Left ventricle myocardium inferior (tissue), 1 donor: ENCODE measurements at places on chromosomes 12 and 14.
A peak's percentile ranks its signal among the peaks of the same experiment; 100 is the strongest.

DNA sequence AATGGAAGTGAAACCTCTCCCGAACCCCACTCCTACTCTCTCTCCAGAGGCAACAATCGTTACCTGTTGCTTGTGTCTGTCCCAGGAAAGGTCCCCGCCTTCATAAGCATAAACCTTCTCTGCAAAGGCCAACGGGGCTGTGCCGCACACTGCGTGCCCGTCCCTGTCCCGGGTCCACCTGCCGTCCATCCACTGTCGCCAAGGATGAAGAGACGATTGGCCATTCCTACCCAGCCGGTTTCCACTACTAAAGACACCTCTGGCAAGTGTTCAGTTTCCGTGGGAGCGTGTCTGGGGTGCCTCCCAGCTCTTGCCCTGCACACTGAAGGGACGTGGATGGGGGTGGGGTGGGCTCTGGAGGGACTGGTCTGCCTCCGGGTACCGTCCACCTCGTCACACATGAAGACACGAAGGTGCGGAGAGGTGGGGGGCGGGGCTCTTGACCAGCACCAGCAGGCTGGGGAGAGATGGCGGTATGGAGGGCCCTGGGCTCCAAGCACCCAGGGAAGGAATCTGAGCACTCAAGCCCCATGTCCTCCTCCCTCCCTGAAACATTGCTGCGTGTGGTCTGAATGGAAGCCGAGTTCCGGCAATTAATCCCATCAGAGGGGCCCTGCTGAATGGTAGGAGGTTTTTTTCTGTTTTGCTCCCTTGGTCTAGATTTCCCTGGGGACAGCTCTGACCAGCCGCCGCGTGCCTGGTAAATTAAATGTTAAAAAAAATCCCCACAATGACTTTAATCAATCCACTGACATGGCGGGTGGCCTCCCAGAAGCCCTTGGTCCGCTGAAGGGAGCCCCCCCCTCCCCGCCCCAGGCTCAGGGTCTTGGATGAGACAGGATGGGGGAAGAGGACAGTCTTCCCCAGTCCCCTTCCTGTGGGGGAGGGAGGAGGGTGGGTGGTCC, 4.1 kb upstream of the KIF26A start:
- DNase-seq: peak; percentile 11

DNA sequence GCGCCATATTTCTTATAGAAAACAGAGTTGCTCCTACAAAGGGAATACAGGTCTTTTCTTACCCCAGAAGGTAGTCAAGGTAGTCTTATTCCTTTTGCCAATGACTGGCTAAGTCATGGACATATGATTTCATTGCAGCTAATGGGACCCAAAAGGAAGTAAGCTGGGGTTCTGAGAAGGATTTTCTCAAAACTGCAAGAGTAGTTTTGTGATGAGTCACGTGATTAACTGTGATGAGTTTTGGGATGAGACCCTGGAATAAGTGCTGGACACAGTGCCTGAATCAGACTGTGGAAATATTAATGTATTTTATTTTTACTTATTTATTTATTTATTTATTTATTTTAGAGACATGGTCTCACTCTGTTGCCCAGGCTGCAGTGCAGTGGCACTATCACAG, 13.4 kb upstream of the NIN start:
- DNase-seq: no peak

- no peak for DNase-seq
Measured at GRCh38 chr12:133129368-133130037, 571 bp downstream of the ZNF891 start.

DNA sequence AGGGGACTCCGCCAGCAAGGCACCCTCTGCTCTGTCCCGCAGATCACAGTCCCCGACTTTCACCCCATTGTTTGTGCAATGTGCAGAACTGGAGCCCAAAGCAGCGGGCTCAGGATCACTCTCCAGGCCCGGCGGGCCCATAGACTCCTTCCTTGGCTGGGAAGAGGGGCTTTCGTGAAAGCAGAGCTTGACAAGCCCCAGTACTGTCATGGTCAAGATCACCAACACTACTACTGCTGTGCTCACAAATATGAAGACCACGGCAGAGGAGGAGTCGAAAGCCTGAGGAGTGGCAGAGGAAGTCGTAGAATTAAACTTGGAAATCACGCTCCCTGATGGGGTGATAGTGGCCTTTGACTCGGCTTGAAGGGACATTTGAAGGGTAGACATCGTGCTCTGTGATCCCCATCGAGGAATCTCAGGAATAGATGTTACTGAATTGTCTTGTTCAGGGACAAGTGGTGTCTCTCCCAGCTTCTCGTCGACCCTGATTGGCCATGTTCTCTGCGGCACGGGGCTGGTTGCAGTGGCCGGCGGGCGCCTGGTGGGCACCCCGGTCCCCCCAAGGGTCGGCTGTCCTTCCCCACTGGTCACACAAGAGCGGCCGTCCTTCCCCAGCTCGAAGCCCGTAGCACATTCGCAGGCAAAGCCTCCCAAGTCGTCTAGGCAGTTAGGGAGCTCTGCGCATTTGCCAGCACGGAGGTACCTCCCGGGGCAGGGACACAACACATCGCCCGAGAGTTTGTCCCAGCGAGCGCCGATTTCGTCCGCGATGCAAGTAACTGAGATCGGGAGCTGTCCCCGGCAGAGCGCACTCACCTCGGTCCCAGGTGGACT, 1.1 kb downstream of the CLEC14A start:
- peak; percentile 16 for DNase-seq

DNA sequence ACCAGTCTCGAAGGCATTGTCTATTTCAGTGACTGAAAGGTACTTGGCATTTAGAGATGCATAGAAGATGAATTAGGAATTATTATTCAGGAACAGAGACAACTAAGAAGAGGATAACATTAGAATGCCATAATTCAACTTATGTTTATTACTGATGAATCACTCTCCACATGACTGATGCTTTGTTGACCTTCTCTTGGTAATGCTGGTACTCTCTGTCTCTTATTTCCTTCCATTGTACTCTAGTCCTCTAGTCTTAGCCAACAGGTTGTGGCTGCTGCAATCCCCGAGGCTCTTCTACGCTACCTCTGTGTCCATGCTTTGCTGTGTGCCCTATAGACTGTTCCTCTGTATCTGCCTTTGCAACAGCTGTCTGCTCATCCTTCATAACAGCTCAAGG, 652.9 kb downstream of the NRXN3 start:
- DNase-seq: no peak

- no peak for DNase-seq
Measured at GRCh38 chr12:113470871-113471618, 626 bp downstream of the LHX5 start.

DNA sequence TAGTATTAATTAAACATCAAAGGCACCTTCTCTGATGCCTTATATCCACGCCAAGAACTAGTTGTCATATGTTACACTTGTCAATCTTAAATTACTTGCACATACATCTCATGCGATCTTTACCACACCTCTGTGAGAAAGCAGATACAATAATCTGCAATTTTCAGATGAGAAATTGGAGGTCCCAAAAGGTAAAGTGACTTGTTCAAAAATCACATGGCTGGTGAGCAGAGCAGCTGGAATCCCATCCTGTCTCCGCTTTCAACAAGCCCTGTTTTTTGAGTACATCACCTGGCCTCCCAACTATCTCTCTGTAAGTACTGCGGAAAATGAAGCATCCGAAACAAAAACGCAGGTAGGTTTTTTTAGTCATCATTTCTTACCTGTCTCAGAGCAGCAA, 203.4 kb upstream of the FOXN3 start:
- DNase-seq: no peak

GRCh38 chr14:71591231-71591630, 341.0 kb upstream of the RGS6 start:
- DNase-seq: no peak

DNA sequence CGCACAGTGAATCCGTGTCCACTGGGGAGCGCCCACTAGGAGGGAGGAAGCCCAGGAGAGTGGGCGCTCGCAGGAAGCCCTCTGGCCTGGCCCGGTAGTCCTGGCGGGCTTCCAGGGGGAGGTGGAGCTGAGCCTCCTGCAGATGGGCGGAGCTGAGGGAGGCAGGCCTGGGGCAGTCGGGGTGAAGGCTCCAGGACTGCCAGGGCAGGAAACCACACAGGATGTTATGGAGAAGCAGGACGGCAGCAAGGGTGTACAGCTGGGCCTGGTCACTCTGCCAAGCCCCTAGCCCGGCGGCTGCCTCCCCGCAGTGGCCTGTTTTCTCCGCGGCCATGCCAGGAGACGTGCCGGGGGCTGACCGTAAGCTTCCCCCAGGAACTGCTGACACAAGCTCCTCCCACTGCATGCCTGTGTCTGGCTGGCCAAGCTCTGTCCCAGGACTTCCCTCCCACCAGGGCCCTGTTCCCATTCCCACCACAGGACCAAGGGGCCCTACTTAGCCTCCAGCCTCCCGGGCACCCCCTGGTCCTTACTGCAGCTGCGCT, 143.4 kb upstream of the C14orf180 start:
- DNase-seq: peak; percentile 78

DNA sequence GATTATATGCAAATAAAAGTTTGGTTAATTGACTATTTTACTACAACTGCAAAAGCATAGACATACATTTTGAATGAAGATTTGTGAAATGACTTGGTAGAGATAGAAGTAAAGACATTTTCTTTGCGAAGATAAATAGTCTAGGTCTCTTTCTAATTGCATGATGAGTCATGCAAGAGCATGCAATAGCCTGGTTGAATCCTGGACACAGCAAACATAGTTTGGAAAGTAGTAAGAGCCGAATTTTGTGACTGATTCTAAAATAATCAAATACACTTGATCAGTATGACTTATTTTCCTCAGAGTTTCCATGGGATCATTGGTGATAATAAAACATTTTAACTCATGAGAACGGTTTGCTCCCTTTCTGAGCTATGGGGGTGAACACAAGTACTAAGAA, 27.7 kb upstream of the CAND1 start:
- DNase-seq: no peak

DNA sequence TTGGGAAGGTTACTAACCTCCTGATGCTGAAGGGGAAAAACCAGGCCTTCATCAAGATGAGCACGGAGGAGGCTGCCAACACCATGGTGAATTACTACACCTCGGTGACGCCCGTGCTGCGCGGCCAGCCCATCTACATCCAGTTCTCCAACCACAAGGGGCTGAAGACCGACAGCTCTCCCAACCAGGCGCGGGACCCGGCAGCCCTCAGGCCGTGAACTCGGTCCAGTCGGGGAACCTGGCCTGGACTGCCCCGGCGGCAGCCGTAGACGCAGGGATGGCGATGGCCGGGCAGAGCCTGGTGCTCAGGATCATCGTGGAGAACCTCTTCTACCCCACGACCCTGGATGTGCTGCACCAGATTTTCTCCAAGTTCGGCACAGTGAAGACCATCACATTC, 133.0 kb upstream of the FUT8 start:
- DNase-seq: no peak

DNA sequence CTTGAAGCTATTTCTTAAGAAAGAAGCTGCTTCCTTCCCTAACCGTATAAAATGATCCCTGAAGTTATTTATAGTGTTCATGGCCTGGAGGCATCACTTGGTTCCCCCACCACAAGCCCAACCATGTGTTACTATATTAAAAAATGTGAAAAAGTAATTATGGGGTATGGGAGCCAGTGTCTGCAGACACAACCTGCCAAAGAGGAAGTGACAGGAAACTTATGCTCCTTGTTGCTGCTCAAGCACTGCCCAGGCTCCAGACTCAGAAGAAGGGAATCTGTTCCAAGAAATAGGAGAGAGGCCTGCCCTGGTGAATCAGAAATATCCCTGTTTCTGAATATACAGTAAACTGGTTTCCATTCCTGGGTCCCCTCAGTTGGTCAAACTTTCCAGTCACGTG, 217.2 kb upstream of the BMP4 start:
- DNase-seq: no peak

DNA sequence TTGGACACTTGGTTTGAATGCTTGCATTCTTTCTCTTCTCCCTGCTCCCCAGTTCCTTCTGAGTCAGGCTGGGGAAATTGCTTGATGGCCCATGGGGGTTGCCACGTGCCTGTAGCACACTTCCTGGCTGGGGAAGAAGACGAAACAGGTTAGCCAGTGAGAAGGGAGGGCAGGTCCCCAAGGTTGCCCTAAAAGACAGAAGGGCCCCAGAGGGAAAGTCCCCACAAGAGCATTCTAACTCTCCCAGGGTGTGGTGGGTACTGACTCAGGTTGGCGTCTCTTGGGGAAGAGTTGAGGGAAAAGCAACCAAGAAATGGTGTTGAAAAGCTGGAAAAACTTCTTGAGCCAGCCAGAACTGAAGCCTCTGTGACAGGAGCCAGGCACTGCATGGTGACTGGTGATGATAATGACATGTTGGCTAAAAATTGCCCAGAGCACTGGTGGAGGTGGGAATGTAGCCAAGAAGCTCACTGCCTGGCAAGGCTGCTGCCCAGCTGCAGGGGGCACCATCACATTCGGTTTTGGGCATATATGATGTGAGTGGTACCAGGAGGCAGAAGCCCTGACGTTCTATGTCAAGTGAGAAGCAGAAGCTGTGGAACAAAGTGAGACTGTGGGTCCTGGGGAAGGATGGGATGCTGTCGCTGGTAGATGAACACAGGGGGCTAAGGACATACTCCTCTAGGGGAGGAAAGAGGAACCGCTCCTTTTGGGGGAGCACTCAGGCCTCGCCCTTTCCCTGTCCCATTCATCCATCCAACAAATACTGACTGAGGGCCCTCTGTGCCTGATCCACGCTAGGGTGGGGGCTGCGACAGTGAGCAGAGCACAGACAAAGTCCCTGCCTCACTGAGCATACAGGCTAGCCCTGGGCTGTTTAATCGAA, 8.1 kb upstream of the RABGGTA start:
- peak; percentile 48 for DNase-seq

- peak; percentile 86 for DNase-seq
Measured at GRCh38 chr12:38905480-38906351, at the start of gene CPNE8. Gene CPNE8, minus strand, starts transcription at chr12:38905591. Its CDS starts 57 bp downstream, at chr12:38905534.

- DNase-seq: no peak
Measured at GRCh38 chr14:64682843-64683242, 21.4 kb upstream of the PLEKHG3 start.

GRCh38 chr14:103861413-103862392, 14.3 kb upstream of the PPP1R13B start:
- DNase-seq: peak; percentile 68

- no peak for DNase-seq
Measured at GRCh38 chr12:3882896-3883564, 9.8 kb upstream of the PARP11 start.

- no peak for DNase-seq
Measured at GRCh38 chr14:100623961-100624360, 36.7 kb upstream of the BEGAIN start.

- no peak for DNase-seq
Measured at GRCh38 chr12:49537231-49537751, 1.5 kb upstream of the KCNH3 start.

GRCh38 chr12:2691345-2692071, 103.3 kb upstream of the FKBP4 start:
- DNase-seq: no peak

DNA sequence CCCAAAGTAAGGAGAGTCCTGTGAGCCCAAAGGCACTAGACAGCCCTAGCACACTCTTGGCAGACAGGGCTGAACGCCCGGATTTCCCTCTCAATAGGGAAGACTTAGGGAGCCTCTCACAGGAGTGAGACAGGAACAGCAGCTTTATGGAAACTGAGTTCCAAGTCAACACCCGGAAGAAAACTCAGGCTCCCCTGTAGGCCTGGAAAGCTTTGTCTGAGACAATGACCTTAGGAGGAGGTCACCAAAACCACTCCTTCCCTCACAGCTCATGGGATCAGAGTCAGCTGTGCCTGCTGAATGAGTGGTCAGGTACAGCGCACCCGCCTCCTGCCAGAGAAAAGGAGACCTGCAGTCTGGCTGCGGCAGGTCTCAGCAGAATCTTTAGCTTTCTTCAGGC, 229.5 kb downstream of the CACNA1C start:
- no peak for DNase-seq

- DNase-seq: no peak
Measured at GRCh38 chr12:91072931-91073330, 15.1 kb upstream of the KERA start.

- peak; percentile 1 for DNase-seq
Measured at GRCh38 chr14:101019990-101020710, 116.6 kb upstream of the RTL1 start.

GRCh38 chr14:54572316-54572715, 5.4 kb downstream of the SAMD4A start:
- no peak for DNase-seq
